Adrenal gland (tissue), 19 donors: ENCODE measurements at places on chromosomes 16 and 17. TPM values are rescaled to one million over a fixed set of nuclear protein-coding genes. Genes with fewer than 3 reads are reported as not detected.

DNA sequence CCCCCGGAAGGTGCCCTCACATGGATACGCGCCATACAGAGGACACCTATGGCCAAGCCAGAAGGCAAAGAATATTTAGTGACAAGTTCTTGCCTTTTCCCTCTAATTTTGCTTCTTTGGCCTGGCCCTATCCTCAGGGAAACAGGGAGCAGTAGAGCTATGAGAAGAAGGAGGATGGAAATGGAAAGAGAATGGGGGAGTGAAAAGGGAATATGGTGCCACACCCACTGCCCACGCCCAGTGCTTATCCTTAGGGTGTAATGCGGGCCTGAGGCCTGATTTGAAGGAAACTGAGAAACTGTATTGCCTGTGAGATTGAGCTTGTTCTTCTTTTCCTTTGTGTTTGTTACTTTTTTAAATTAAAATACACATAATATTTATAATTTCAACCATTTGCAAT, 255.1 kb downstream of the HS3ST3A1 start:
- DNase-seq: no peak

GRCh38 chr16:55949518-55949917, 74.3 kb upstream of the CES5A start:
- no peak for DNase-seq

- no peak for DNase-seq
These were observed 102.6 kb upstream of the CDC42EP4 start for GRCh38 chr17:73414171-73414955.

TPSD1 gene
- total RNA-seq: not detected

HASPIN gene
- 0.31 TPM for total RNA-seq

PLD6 gene
- 2.1 TPM for total RNA-seq
